NCI-H187 (cell line): ENCODE measurements at places on chromosomes 7 and 10.

- no peak for DNase-seq
These were observed 126.8 kb upstream of the PCLO start for GRCh38 chr7:83289419-83289993.

- no peak for DNase-seq
These were observed 7.8 kb downstream of the GTPBP4 start for GRCh38 chr10:996031-996430.

DNA sequence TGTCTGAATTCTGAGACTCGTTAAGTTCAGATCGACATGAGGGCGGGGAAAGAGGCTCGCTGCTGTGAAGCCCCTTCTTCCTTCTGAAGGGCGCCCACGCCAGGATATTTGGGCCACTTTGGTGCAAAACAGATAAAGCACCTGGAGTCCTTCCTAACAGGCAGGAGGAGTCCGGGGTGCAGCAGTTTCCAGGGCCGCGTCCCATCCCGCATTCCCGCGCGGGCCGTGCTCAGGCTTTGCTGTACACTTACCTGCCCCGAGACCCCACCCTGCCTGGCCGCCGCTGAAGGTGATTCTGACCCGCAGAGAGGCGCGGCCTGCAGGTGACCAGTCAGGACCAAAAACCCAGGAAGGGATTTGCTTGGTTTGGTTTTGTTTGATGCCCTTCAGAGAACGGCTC, 454.6 kb downstream of the PTPRN2 start:
- no peak for DNase-seq

DNA sequence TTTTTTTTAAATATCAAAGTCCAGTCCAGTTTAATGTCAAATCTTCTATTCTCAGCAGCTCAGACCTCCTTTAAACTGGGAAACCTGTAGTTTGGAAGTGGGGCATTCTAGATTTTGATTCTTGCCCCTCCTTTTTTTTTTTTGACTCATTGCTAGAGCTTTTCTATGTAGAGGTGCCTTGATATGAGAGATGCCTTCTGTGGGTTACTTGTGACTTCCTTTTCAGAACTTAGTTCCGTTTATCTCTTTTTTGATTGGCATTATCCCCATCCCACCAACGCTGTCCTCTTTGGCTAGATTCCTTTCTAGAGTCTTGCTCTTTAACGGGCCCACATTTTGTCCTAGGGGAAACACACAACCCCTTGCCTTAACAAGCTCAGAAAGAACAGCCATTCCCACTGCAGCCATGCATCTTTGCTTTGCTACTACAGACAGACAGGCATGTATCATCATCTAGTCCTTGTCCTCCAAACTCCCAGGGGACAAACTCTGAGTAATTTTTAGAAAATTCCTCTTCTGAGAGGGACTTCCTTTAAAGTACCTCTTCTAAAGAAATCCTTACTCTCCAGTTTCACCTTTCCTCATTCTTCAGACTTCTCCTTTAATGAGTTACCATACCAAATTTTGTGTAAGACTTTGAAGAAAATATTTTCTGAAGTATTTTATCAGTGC, 153.6 kb downstream of the PHF14 start:
- no peak for DNase-seq

DNA sequence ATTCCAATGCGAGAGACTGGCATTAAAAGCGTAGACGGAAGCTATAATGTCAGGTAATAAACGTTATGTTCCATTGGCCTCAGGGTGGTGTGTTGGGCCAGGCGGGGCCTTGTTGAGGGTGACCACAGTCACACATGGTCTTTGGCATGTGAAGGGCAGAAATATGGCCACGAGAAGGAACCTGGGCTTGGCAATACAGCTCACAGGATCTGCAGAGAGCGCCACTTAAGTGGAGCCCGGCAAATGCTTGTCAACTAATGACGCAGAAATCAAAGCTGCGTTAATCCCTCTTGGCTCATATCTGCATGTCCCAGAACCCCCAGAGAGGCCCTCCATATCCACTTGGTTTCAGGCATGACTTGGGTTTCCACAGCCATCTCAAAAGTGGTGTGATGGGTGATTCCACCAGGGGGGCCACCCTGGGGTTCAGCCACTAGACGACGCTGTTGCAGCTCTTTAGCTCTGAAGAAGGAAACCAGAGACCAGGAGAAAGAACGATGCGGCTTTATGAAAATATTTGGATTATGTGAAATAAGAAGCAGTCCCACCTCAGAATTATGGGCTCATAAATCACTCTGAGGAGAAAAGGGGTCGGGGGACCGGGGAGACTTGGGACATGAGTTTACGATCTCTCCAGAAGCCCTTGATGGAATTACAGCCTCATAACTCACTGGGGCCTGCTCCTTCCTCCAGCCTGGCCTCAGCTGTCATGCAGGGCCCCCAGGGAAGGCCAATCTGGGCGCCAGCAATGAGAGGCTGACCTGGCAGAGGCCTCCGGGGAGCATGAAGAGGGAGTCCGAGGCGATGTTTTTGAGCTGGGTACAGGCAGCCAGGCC, 462.5 kb downstream of the PLXNA4 start:
- peak; percentile 80 for DNase-seq

GRCh38 chr10:15242261-15242840, 73.9 kb upstream of the NMT2 start:
- no peak for DNase-seq

DNA sequence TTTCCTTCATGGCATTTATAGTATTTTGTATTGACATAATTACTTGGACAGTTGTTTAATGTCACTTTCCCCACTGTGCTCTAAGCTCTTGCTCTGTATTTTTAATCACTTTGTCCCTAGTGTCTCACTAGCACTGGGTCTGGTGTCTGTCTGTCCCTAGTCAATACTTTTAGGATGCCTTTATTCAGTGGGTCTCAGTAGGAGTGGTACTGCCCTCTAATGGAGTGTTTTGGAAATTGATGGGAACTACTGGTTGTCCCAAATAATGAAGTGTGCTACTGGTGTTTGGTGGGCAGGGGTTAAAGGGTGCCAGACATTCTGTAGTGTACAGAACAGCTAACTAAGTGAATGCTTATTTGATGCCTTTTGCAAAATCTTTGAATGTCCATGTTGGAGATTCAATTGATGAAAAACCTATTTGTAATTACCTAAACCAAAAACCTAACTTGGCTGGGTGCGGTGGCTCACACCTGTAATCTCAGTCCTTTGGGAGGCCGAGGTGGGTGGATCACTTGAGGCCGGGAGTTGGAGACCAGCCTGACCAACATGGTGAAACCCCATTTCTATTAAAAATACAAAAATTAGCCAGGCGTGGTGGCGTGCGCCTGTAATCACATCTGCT, 33.3 kb downstream of the CDK14 start:
- no peak for DNase-seq

DNA sequence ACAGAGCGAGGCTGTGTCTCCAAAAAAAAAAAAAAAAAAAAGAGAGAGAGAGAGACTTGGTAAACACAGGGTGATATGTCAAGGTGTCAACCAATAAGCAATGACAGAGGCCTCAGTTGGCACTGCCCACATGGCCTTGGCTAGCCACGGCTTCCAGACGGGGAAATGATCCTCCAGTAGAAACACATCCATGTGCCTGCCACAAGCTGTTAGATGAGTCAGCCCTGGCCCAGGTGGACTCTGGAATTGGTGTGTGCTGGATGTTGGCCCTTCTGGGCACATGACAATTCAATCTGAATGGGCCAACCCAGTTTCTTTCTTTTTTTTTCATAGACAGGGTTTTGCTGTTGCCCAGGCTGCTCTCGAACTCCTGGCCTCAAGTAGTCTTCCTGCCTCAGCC, 13.7 kb downstream of the RFC2 start:
- no peak for DNase-seq

DNA sequence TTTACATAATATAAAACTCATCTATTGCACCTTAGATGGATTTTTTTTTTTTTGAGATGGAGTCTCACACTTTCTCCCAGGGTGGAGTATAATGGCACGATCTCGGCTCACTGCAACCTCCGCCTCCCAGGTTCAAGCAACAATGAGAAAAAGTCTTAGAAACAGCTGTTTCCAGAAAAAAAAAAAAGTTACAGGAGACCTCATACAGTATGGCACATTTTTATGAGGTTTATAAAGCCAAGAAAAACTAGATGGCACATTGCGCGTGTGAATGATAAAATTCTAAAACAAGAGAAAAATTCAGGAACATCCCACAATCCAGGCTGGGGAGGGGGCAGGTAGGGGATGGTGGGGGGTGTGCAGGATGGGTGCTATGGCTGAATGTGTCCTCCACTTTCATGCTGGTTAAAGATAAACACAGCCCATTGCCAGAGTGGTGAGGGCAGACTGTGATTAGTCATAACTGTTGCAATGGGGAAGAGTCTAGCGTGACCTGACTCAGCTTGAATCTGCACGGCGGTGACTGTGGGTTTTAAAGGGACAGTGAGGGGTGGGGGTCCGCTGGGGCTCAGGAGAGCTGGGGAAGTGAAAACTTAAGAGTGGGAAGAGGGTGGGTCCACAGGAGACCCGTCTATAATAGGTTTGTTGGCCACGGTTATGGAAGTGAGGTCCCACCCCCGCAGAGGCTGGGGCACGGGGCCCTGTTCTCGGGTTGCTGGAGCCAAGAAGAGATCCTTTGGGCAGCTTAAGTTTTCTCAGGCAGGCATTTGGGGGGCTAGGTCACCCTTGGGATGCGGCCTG, 11.9 kb upstream of the LRRC27 start:
- no peak for DNase-seq

DNA sequence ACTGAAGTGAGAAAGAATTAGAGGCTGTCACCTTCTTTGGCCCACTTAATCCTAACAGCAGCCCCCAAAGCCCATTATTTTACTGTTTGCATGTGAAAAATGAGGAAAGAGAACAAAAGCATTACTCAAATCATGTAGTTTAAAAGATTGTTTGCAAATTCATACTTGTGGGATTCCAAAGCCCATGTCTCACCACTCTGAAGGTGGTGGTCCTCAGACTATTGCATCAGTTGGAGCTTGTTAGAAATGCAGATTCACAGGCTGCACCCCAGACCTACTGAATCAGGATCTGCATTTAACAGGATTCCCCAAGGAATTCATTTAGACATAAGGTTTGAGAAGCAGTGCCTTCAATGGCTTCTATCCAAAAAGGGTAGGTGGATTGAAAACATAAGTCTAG, 93.7 kb upstream of the PDE1C start:
- DNase-seq = no peak

GRCh38 chr7:117112640-117113039, 159.3 kb downstream of the ST7 start:
- peak; percentile 43 for DNase-seq

DNA sequence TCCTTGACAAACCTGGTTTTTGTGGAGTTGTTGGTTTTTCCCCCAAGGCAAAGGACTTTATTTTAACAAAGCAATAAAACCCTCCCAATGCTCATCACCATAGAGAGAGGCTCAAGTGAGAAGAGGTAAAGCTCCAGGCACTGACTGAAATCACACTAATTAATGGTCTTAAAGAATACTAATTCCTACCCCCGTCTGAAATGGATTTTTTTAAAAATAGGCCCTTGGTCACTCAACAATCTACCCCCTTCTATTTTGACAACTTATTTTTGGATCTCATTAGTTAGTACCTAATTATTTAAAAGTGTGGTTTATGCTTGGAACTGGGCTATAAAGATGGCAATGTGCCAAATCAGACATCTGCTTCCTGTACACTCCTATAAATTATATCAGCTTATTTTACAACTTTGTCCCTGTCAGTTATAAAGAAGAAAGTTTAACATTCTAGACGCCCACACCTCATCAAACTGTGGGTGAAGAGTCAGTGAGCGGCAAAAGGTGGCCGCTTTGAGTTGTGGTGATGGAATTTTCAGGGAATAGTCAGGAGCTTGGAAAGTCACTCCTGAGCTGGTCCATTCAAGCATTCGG, 10.6 kb downstream of the GLI3 start:
- DNase-seq = no peak

DNA sequence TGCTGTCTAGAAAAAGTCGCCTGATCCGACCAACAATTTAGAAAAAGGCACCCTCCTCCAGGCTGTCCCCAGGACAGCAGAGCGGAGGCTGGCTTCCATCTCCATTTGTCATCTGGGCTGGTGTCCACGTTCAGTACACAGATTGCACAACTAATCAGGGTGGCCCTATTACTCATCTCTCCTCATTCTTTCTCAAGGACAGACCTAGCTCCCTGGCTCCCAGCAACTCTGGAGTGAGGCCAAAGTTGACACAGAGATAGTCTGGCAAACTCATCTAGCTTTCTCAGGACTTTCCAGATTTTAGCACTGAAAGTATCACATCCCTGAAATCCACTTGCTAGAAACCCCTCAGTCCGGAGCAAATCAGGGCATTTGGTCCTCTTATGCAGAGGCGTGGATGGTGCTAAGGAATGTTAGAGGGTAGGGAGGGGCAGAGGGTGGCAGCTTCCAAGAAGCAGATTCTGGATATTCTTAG, 75.1 kb downstream of the DNAH11 start:
- no peak for DNase-seq

DNA sequence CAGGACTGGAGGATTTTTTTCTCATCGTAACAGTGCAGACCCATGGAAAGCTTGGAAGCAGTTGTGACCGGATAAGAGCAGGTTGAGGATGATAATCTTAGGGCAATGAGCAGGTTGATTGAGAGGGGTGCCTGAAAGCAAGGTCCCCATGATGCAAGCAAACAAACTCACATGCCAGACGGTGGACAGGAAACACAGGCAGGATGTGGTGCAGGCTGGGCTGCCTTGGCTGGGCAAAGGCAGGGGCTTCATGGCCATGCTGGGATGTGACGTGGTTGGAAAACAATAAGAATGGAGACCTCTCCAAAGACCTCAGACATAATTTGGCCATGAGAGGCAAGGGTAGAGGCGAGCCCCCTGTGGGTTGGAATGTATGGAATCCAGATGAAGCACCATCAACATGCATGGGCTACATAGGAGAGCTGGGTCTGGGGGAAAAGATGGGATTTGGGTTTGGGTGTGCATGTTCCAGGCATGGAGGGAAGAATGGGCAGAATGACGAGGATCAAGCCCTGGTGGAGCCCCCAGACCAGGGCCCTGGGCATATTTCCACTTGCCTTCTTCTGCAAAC, 58.3 kb downstream of the IKZF1 start:
- no peak for DNase-seq

- no peak for DNase-seq
These were observed 6.4 kb downstream of the CDHR1 start for GRCh38 chr10:84200537-84201243.

DNA sequence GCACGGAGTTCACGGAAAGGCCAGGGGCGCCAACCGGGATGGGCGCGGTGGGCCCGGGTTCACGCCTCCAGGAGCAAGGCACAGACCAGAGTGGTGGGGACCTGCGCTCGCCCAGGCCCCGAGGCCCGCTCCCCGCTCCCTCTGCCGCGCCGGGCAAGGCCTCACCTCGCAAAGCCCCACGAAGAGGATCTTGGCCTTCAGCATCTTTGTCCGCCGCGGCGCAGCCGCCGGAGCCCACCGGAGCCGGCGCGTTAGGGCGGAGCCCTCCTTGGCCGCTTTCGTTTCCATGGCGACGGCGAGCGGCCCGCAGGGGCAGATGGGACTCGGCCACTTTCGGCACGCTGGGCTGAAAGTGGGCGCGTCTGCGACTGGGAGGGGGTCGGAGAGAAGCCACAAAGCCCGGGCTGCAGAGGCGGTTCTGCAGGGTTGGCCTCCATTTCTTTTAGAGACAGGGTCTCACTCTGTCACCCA, 944.4 kb upstream of the ZNF722 start:
- no peak for DNase-seq

GRCh38 chr10:13518076-13518692, 10.6 kb downstream of the BEND7 start:
- no peak for DNase-seq
